ENCODE measurements at places on chromosomes 6 and 20.
A peak's percentile ranks its signal among the peaks of the same experiment; 100 is the strongest.

DNA sequence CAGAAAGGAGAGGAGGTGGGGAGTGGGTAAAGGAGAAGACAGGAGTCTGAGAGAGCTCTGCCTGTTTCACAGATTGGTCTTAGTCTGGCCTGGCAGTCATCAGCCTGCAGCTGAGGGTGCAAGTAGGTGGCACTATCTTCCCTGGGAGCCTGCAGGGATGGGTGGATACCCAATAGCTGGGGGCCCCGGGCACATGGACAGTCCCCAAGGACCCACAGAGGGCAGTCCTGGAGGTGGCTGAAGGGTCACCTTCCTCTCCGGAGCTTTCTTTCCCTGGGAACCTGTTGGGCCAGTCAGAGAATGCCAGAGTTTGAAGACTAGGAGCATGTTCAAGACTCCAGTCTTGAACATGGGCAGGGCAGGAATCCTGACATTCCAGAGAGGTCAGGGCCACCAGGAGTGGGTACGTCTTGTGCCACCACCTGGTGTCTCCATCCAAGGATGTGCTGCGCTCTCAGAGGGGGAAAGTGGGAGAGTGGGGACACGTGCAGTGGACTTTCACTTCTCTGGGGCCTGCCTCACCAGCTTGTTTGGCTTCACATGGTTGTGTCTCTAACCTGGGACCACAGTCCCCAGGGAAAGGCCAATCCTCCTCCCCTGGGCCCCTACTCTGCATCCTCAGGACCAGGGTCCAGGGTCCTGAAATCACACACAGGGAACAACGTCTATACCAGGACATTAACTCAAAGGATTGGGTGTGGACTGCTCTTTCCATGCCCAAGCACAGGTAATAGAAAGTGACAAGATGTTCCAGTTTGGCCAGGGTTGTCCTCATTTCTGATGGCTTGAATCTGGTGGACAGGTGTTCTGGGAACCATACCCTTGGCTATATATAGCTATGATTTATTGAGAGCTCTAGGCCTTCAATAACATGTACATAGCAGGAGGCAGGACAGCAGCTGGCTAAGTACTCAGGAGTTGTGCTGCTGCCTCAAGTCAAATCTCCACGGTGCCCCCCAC, 18.0 kb downstream of the AARS2 start:
- no peak overlapping the region for H3K4me3 ChIP-seq
- no peak for DNase-seq
- no peaks in the 10 kb centered on the region for H3K4me1 ChIP-seq
- no peaks in the 10 kb centered on the region for H3K36me3 ChIP-seq
- no peak overlapping the region for H3K27ac ChIP-seq

DNA sequence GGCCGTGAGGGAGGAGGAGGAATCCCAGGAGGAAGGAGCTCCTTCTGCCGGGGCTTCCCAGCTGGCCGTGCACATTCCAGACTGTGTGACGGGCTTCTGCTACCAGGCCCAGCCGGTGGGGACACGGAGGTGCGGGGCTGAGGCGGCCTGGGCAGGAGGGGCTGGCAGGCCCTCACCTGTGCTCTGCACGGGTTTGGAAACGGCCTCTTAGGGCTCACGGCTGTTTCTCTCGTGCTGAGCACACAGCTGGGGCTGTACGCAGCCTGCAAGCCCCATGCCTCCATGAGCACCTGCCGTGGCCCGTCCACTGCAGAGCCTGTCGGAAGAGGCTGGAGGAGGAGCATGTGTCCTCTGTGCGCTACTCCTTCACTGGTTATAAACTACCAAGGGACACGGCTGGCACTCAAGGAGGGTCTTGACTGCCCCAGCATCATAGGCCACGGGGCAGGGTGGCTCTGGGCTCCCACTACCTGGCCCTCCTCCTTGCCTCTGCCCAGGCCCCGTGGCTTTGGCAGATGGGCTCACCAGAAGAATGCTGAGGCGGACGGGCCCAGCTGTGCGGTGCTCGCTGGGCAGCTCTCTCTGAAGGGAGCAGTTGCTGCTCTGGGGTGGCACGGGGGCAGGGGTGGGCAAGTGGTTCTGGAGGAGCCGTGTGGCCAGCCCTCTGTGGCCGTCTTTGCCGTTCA, 15.8 kb downstream of the NPEPL1 start:
- DNase-seq = no peak
- no peak overlapping the region for H3K27ac ChIP-seq
- H3K36me3 ChIP-seq = peaks cover 1% of the 10 kb centered on the region
- H3K4me3 ChIP-seq = no peak overlapping the region
- H3K4me1 ChIP-seq = no peaks in the 10 kb centered on the region

- H3K4me3 ChIP-seq = no peak overlapping the region
- H3K36me3 ChIP-seq = peaks cover 2% of the 10 kb centered on the region
- DNase-seq = no peak
- H3K27ac ChIP-seq = peak overlapping the region; percentile 35
- H3K4me1 ChIP-seq = peaks cover 44% of the 10 kb centered on the region
Observed at GRCh38 chr6:2799936-2800527, 34.8 kb downstream of the WRNIP1 start.

DNA sequence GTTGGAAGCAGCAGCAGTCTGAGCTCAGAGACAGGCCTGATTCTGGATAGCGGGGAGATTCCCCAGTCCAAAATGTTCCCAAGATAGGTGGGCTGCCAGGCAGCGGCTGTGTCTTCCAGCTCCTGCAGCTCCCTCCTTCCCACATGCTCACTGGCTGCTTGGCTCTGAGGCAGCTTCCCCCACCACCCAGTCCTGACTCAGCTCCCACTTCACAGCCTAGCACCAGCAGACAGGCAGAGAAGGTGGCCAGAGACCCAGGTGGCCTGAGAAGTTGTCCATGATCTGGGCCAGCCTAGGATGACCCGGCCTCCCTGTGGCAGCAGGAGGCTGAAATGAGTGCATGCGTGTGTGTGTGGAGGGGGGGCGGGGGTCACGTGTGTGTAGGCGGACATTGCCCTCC, 94.9 kb downstream of the MDGA1 start:
- no peak for DNase-seq
- H3K4me3 ChIP-seq = no peak overlapping the region
- no peaks in the 10 kb centered on the region for H3K4me1 ChIP-seq
- H3K27me3 ChIP-seq = no peaks in the 10 kb centered on the region
- H3K36me3 ChIP-seq = no peaks in the 10 kb centered on the region
- H3K27ac ChIP-seq = no peak overlapping the region

DNA sequence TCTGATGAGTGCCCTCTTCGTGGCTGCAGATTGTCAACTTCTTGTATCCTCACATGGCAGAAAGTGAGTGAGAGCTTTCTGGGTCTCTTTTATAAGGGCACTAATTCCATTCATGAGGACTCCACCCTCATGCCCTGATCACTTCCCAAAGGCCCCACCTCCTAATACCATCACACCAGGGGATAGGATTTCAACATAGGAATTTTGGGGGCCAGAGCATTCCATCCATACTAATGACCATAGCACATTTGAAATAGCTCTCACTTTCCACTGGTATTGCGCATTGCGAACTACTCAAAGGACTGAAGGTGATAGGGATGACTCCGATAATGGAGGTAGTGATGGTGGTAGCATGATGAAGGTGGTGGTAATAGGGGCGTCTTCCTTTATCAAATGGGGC, 324.3 kb downstream of the PRL start:
- no peaks in the 10 kb centered on the region for H3K36me3 ChIP-seq
- no peak overlapping the region for H3K4me3 ChIP-seq
- no peaks in the 10 kb centered on the region for H3K4me1 ChIP-seq
- H3K27me3 ChIP-seq = no peaks in the 10 kb centered on the region

DNA sequence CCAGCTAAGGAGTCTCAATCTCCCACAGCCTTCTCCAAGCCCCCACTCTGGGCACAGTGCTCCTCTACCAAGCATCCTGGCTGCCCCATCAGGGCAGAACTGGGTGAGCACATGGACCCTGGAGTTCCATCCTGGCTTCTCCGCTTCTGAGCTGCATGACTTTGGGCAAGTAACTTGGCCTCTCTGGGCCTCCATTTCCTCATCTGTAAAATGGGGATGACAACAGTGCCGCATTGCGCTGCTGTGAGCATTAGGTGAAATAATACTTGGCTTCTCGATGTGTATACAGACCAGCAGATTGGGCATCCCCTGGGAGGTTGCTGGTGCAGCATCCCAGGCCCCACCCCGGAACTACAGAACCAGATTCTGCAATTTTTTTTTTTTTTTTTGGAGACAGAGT, 8.3 kb upstream of the RIPOR3 start:
- no peak overlapping the region for H3K4me3 ChIP-seq
- peaks cover 17% of the 10 kb centered on the region for H3K27me3 ChIP-seq
- DNase-seq = no peak
- H3K4me1 ChIP-seq = no peaks in the 10 kb centered on the region

DNA sequence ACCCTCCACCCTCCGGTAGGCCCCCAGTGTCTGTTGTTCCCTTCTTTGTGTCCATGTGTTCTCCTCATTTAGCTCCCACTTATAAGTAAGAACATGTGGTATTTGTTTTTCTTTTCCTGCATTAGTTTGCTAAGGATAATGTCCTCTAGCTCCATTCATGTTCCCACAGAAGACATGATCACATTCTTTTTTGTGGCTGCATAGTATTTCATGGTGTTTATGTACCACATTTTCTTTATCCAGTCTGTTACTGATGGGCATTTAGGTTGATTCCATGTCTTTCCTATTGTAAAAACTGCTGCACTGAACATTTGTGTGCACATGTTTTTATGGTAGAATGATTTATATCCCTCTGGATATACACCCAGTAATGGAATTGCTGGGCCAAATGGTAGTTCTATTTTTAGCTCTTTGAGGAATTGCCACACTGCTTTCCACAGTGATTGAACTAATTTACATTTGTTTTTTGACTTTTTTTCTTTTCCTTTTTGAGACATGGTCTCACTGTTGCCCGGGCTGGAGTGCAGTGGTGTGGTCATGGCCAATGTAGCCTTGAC, 4.5 kb downstream of the KPNA5 start:
- H3K4me3 ChIP-seq = no peak overlapping the region
- DNase-seq = no peak
- peaks cover 5% of the 10 kb centered on the region for H3K36me3 ChIP-seq
- H3K27ac ChIP-seq = peak overlapping the region; percentile 18
- peaks cover 47% of the 10 kb centered on the region for H3K4me1 ChIP-seq

DNA sequence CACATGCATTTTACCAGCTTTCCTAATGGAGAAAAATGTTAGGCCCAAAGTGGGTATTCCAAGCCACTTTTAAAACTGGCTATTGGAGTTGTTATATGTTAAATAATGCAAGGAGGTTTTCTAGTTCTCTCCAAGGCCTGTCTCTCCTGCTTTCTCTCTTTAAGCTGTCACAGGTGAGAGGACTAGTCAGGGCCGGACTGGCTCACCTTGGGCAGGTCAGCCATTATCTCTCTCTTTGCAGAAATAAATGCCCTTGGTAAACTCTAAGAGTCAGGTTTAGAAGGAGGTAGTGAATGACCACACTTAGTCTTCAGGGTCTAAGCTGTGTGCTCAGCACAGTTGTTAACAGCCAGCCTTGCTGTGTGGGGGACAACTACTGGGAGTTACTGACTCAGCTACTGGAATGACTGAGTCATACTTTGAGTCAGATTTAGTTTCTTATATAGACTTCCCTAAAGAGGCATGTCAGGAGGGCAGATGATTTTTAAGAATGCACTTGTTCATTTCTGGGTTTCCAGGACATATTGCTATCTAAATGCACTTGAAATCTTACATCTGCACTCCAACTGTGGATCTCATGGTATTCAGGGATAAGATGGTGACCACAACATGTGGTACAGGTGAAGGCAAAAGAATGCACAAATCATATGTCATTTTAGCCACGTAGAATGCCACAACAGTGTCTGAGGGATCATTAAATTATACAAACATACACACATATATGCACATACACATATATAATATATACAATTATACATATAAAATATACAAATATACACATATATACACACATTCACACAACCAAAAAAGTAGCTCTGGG, 719.4 kb downstream of the EPM2A start:
- H3K4me1 ChIP-seq = peaks cover 28% of the 10 kb centered on the region
- no peaks in the 10 kb centered on the region for H3K36me3 ChIP-seq
- peak overlapping the region; percentile 47 for H3K27ac ChIP-seq
- DNase-seq = peak; percentile 44
- no peak overlapping the region for H3K4me3 ChIP-seq
- peaks cover 19% of the 10 kb centered on the region for H3K27me3 ChIP-seq

DNA sequence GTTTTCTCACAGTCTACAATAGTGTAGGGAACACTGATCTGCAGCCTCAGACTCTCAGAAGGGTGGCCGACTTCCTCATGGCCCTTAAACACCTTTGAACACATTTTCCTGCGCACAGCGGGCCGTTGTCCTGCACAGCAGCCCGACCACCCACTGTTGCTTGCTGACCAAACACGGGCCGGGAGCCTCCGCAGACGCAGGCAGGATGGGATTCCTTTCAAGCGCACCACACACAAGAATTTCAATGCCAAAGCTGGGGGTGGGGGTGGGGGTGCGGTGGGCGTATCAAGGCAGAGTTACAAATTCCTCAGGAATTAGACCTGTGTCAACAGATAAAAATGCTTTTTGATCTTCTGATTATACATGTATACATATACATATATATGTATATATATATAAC, 74.5 kb downstream of the HUS1B start:
- H3K27me3 ChIP-seq = no peaks in the 10 kb centered on the region
- H3K4me1 ChIP-seq = peaks cover 39% of the 10 kb centered on the region
- DNase-seq = no peak
- peak overlapping the region; percentile 38 for H3K4me3 ChIP-seq
- no peak overlapping the region for H3K27ac ChIP-seq

DNA sequence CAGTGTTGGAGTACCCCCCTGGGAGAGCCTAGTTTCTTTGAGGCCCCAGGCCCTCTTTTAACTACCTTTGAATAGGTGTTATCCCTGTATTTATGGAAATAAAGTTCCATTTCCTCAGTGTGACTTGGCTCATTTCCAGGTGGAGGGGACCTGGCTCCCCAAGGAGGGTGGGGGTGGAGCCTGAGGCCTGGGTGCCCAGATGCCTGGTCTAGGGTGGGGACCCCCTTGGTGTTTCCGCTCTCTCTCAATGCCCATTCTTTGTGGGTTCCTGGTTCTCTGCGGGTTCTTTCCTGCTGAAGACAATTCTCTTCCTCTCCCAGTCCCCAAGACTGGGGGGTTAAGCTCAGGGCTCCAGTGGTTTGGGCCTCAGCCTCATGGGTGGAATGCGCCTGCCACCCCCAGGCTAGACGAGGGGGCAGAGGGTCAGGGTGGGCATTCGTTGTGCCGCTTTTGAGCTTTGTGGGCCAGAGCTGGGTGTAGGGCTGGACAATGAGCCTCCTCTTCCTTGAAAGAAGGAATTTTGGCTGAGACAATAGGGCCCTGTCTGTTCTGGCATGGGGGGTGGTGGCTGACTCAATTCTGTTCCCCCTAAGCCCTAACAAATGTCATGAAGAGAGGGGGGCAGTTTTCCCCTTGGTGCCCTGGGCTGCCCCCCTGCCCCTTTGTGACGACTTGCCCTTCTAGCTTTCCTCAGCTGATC, 686 bp upstream of the EGFL8 start:
- H3K27me3 ChIP-seq = no peaks in the 10 kb centered on the region
- DNase-seq = no peak
- H3K36me3 ChIP-seq = peaks cover 8% of the 10 kb centered on the region
- H3K4me1 ChIP-seq = peaks cover 4% of the 10 kb centered on the region
- H3K4me3 ChIP-seq = no peak overlapping the region

DNA sequence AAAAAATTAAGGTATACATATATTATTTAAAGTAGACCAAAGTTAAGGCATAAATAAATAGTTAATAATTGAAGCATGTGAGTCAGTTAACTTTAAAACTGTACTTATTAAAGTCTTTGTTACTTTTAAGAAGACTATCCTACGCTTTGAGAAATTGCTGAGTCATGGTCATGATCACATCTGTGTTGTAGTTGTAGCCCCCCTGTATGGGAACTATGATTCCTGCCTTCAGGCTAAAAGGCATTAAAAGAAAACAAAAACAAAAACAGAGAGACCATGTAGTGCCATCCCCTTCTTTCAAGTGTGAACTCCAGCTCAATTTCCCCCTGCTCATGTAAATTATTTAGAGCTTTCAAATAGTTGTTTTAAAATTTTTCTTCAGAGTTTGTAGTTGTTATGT, 123.4 kb downstream of the FLRT3 start:
- no peaks in the 10 kb centered on the region for H3K36me3 ChIP-seq
- H3K27ac ChIP-seq = no peak overlapping the region
- H3K4me1 ChIP-seq = no peaks in the 10 kb centered on the region
- no peak for DNase-seq
- H3K27me3 ChIP-seq = no peaks in the 10 kb centered on the region
